ENCODE measurements at places on chromosomes 4 and X.

- DNase-seq: peak; percentile 11
These were observed 1653.5 kb upstream of the AGA start for GRCh38 chr4:179095585-179096221.

GRCh38 chr4:160316036-160316435 is 1213.2 kb downstream of the RAPGEF2 start:
- DNase-seq: no peak

GRCh38 chr4:48813964-48814363 is 16.9 kb upstream of the OCIAD1 start:
- DNase-seq: no peak

GRCh38 chr4:137641544-137641943 is 109.2 kb upstream of the PCDH18 start:
- no peak for DNase-seq

DNA sequence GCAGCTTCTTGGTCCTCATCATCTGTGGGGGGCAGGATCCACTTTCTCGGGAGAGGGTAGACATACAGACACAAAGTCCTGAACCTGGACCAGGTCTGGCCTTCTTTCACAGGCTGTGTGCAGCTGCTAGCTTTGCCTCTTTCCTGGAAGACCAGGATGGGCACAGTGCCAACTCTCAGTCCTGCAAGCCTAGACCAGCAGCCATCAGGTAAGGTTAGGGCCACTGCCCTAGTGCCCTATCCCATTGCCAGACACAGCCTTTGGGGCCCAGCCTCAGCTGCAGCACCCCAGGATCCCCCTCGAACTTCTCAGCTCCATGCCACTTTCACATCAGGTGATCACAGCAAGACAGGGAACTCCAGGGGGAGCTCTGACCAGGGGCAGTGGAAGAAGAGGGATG is 38.4 kb downstream of the ZNF185 start:
- DNase-seq: no peak

- no peak for DNase-seq
These were observed 107.0 kb downstream of the IQCM start for GRCh38 chr4:149708513-149709130.

Data from AG04450 (cell line).